ENCODE measurements at places on chromosomes 11 and 22. TPM values are rescaled to one million over a fixed set of nuclear protein-coding genes. Genes with fewer than 3 reads are reported as not detected.

DNA sequence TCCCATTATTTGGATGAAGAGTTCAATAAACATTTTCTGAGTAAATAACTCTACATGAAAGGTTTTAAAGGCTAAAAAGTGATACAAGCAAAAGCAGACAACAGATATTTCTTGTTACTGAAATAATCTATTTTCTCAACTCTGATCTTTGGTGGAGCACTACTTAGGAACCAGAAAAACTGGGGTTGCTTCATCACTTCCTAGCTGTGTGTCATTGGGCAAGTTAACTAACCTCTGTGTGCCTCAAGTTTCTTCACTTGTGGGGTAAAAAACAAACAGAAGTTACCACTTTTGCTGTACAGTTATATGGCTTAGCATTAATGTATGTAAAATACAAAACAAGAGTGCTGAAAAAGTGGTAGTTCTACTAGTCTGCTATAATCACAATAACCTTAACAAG lies 5.6 kb downstream of the MAPK1 start:
- no peak for DNase-seq

GRCh38 chr11:953512-953911 lies 27.8 kb downstream of the AP2A2 start:
- no peak for DNase-seq

DNA sequence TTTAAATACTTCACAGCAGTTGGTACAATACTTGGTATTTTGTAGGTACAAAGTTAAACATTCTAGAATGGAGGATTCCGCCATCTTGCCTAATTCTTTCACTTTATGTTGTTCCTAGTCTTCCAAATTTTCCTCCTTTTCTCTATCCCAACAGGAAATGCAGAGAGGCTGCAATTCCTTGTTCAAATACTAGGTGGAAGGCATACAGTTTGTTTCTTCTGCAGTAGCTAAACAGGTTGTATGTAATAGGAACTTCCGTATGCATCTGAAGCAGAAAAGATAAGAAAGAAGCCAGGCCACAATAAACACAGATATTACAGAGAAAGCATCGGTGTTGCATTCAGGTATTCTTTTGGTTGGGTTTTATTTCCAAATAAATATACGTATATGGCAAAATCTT lies 186.4 kb upstream of the MTMR2 start:
- DNase-seq = no peak

DNA sequence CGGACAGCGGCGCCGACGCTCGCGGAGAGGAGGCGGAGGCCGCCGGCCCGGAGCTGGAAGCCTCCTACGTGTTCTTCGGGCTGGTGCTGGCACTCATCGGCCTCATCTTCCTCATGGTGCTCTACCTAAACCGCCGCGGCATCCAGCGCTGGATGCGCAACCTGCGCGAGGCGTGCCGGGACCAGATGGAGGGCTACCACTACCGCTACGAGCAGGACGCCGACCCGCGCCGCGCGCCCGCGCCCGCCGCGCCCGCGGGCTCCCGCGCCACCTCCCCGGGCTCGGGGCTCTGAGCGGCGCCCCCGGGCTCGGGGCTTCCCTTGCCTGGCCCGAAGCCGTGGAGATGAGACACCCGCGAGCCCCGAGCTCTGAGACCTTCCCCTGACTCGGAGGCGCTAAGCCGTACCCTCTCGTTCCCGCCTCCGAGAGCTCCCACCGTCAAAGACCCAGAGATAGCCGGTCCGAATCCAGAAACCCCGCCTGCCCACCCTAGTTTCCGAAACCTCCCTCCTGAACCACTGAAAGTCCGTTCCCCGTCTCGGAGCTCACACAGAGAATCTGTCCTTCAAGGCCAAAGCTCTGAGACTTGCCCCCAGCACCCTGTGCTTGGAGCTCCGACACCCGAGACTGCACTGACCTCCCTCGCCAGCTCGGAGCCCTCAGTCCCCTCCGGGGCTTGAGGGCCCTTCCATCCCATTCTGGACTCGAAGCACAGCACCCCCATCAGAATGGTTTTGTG lies 1.5 kb downstream of the TPBGL start:
- no peak for DNase-seq

OR52E8 gene
- total RNA-seq = not detected
